ENCODE measurements at places on chromosomes 7 and 10.

GRCh38 chr7:106344861-106345260, 60.1 kb upstream of the NAMPT start:
- no peak for DNase-seq

DNA sequence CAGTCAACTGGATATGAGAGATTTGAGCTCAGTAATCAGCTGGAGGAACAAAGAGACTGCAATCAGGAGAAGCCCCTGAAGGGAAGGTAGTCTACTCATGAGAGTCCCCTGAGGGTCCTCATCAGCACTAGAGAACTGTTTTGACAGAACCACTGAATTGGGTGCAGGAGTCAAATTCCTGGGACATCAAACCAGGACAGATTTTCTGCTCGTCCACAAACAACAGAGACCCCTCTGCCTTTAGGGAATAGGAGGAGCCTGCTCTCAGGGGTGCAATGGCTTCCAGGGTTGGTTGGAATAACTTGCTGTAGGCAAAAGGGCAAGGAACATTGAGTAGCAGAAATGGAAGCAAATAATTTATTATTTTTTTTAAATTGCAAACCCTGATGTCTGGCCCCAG, 21.9 kb upstream of the NEUROD6 start:
- no peak for DNase-seq

DNA sequence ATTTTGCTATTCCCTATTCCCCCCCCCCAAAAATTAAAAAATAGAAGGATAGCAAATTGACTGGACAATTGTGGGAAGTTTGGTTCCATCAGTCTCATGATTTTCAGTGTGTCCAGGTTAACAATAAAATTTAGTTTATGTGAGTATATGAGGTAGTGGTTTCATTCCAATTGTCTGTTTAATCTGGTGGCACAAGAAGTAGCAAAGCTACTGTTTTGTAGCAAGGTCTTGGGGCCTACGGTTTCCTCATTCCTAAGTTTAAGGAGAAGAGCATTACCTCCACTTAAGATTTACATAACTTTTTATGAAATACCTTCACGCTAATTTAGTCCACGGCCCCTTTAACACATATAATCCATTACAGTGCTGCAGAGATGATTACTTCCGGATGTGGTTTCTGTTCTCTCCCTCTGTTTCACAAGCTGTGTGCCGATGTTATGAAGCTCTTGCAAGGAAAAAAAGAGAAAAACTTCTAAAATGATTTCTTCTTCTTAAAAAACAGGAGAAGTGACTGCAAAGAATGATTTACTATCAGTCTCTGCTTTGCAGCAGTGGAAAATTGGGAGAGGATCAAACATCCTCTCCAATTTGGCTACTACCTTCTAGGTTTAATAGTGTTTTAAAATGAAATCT, 32.7 kb upstream of the NPVF start:
- DNase-seq: peak; percentile 46

DNA sequence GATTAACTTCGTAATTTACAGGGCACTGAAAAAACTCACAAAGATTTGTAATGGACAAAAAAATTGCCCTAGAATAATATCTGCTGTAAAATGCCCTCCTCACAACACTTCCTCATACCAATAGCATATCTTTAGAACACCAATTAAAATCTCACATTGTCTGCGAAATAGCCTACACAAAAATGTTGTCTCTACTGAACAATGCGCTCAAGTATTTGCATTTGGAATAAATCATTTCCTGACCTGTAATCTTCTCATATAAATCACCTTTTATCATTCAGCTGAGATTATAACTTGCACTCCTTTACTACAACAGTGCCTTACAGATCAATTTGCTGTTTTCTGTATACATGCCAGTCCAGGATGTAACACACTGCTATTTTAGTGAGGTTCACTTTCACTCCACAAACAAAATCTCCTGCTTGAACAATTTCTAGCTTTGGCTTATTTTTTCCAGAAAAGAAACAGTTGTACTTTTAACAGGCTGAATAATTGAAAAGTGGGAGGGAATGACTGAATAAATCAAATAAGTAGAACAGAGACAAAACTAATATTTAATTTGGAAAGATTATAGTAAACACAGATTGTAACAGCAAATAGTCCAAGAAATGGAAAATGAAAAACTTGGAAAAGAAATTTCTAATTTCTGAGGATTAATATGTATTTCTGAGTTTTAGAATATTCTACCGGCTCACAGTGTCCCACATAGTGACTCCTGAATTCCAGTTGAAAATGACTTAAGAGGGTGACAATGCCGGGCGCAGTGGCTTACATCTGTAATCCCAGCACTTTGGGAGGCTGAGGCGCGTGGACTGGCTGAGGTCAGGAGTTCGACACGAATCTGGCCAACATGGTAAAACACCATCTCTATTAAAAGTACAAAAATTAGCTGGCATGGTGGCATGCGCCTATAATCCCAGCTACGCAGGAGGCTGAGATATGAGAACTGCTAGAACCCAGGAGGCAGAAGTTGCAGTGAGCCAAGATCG, 30.6 kb downstream of the JMJD1C start:
- DNase-seq: no peak

DNA sequence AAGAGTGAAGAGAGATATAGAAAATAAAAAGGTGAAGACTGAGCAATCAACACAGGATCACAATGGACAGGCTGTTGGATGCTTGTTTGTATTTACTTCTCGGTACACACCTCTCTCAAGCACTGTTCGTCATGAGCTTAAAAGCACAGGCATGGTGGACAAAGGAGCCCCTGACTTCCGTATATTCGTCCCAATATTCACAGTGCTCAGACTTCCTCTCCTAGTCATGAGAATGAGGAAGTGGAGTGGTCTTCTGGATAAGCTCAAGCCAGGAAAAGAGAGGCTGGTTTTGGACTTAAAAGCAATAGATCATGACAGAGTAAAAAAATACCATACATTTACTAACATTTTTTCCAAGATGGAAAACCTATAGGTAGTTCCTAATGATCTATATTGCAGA, 172.5 kb downstream of the SORCS1 start:
- no peak for DNase-seq

DNA sequence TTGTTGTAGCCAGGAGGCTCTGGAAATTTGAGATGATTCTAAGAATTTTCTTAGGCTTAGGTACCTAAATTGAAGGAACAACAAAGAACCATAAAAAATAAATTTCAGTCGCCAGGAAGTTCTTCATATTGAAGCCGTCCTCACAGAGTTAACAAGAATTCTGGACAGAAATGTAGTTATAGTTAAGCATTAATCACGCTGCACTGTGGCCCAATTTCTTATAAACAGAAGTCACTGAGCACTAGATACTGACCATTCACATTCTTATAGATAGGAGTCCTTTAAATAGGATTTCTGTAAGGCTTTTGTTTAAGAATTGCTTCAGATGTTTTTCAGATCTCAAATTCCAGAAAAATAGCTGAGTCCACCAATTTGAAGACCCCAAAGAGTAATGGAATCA, 256.2 kb upstream of the PITRM1 start:
- DNase-seq: no peak

GRCh38 chr7:101236292-101236835, 1.2 kb downstream of the CLDN15 start:
- no peak for DNase-seq

- peak; percentile 32 for DNase-seq
Measured at GRCh38 chr10:22713853-22714478, 412 bp downstream of the PIP4K2A start.

DNA sequence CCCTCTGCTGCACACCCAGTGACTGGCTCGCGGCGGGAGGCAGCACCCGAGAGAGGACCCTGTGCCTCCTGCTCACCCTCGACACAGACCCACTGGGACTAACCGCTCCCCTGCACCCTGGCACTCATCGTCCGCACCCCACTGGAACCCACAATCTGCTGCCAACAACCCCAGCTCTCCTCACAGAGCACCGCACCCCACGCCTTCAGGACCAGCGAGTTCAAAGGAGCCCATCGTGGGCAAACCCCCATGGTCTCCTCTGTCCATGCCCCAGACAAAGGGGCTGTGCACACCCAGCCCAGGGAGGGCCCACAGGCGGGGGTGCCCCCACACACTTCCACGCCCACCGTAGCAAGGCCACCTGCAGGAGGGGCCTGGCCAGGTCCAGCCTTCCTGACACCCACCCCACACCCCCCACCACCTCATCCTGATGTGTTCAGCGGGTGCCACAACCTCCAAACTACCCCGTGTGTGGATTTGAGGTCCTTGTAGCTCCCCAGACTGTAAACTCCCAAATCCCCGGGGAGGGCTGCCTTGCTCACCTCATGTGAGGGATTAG, 14.0 kb downstream of the RASGEF1A start:
- no peak for DNase-seq

GRCh38 chr7:36708767-36709166, 15.5 kb downstream of the AOAH start:
- no peak for DNase-seq

GRCh38 chr7:27459021-27459730, 203.5 kb downstream of the HIBADH start:
- DNase-seq: no peak

DNA sequence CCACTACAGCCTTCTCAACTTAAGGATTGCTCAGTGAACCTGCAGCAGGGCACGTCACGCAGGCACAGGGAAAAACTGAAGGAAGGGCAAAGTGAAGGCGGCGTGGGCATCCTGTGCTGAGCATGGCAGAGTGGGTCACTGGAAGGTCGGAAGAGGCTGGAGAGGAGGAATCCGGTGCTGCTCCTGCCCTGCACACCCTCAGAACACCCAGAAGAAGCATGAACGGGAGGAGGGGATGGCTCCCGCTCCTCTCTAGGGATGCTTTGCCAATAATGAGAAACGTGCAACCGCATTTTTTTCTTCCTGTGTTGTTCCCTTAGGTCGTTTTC, 175.1 kb downstream of the TNS3 start:
- DNase-seq: no peak

DNA sequence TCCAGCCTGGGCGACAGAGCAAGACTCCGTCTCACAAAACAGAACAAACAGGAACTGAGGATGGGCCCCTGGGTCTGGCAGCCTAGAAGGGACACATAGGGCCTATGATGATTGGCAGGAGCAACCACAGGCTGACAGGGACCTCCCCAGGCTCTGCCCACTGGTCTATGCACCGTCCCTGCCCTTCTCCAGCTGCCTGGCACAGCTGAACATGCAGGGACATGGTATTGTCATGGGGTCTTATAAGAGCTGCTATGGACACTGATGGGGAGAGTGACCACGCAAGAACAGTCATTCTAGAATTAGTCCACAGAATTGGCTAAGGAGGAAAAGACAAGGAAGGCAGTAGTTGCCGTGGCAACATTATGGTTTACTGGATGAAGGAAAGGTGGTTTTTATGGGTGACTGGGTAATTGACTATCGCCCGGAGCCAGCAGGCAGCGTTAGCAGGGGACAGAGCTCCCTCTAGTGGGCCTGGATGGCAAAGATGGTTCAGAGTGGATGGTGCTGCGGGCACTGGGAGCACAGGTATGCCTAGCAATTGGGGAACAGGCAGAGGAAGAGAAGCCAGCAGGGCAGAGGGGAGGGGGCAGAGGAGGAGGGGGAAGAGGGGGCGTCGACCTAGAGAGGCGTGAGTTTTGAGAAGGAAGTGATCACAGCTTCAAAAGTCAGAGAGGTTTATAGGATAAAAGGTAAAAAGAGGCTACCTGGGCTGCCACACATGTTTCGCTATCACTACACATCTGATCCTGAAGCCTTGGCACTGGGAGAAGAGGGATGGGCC, 7.8 kb upstream of the TRIM56 start:
- peak; percentile 87 for DNase-seq

DNA sequence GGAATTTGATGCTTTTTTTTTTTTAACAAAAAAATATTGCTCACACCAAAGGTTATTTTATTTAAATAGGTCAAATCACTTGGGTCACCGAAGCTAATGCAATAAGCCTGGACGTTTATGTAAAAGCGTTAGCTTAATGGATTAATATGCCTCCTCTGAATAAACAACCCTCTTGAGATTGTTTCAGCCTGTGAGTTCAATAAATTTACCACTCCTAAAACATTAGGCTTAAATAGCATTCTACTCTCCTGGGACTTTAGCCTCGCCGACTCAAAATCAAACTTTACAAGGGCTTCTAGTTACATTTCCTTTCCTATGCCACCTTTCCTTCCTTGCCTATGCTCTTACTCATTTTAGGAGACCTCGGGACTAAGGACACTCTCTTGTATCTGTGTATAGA, 79.3 kb downstream of the DNAJB9 start:
- DNase-seq: no peak

DNA sequence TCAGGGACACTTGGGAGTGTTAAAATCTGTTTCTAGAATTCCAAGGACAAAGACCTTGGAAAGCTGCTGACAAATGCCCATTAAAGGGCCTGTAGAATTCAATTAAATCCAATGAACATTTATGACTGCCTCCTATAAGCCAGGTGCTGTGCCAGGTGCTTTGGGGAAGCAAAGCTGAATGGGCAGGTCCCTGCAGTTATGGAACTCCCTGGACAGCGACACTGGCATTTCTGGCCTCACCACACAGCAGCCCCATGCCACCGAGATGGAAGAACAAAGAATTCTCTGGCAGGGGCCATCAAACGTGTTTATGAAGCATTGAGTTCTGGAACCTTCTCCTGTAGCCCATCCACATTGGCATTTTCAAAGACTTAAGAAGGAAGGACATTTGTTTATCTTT, 45.6 kb upstream of the LOXL4 start:
- no peak for DNase-seq

DNA sequence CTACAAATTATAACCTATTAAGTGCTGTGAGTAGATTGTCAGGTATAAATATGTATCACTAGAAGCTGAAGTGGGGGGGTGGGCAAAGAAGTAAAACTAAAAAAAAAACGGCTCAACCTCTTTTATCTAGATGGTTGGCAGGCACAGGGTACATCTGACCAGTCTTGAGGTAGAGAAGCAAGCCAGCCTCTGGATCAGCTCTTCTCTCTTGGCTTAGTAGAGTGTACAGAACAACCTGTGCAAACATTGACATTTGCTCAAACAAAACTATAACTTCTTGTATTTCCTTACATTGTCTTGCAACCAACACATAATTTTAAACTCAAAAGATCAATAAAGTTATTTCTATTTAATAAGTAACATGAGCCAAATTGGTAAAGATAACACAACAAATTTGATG, 25.6 kb downstream of the DNA2 start:
- DNase-seq: no peak

DNA sequence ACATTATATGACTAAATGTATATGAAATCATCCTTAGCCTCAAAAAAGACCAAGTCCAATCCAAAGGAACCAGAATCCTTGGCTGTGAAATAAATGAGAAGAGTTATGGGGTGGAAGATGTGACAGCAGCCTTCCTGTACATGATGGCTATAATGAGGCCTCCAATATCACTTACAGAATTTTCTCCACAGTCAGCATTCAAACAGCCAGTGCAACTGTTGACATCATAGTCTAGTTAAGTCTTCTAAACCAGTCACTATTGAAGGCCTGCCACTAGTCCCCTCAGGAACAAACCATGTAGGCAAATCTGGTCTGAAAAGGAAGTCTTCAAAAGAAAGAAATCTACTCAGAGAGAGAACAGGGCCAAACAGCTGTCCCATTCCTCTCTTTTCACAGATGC, 219.5 kb upstream of the CCDC6 start:
- DNase-seq: no peak

DNA sequence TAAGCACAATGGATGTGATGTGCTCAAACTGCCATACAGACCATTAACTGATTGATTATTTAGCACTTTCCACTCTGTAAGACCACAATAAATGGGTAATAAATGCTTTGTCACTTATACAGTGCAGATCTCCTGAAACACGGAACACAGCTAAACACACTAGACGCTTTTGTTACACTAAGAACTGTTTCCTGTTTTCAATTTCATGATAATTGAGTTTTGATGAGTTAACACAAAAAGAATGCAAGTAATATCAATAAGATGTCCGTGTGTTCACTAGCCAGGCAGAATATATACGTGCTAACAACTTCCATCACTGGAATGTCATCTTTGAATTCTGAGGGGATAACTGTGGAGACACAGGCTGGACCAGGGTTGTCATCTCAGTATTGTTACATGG, 178.8 kb downstream of the SKAP2 start:
- DNase-seq: no peak

GRCh38 chr7:137755846-137756651, 90.7 kb downstream of the DGKI start:
- no peak for DNase-seq
